ENCODE measurements at places on chromosomes 11 and 22. TPM values are rescaled to one million over a fixed set of nuclear protein-coding genes. Genes with fewer than 3 reads are reported as not detected.
A peak's percentile ranks its signal among the peaks of the same experiment; 100 is the strongest.

The SLC22A25 gene
- not detected for total RNA-seq

The MYO18B gene
- 5.9 TPM for total RNA-seq

DNA sequence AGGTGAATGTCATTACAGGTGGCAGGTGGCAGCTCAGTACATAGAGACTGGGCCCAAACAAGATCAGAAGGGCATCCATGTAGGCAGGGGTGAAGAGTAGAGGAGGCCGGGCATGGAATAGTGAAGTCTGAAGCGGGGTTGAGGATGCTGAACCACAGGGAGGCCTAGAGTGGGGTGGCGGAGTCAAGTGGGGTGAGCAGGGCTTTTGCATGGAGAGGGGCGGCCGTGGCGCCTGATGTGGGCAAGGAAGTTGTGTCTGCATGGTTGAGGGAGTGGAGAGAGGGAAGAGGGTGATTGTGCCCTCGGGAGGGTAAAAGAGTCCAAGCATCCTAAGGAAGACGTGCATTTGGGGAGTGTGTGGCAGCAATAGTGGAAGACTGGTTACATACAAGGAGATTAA lies 14.4 kb downstream of the DDB2 start:
- no peak for DNase-seq

DNA sequence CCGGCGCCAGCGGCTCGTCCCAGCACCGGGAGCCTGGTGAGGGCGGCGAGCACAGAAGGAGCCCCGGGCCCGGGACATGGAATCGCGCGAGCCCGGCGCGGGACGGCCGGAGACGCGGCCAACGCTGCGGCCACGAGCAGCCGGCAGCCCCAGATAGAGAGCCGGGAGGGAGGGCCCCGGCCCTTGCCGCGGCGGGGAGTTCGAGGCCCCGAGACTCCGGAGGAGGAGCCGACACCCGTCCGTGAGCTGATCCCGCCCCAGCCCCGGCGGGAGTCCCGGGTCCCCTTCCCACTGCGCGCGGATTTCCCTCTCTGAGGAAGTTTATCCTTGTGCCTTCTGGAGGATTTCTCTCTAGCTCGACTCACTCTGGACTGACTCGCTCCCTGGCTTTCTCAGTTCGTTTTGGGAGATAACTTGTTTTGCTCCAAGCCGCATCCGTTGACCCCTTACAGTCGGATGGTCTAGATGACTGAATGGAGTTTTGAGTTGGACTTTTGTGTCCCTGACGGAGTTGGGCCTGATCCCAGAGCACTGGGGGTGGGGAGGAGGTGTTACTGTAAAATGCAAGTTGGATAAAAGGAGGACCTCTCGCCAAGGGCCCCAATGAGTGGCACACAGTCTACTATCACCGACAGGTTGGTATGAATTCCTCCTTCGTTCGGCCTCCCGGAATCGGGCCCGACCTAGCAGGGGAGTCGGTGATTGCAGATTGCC lies 585 bp downstream of the ARHGEF12 start:
- peak; percentile 45 for DNase-seq

DNA sequence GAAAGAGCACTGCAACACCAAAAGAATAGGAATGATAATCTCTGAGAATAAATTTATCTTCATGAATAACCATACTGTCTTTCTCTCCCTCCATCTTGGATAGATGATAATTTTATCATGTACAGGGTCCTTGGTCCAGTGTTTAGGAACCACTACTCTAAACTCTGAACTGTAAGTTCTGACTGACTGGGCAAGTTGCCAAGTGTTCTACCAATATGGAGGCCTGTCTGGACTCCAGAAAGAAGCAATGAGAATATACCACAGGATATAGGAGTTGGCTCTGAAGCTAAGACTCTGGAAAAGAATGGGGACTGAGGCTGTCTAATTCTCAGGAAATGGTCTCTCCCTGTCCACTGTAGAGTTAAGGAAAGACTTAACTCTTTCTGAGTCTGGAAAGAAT lies 1.5 kb downstream of the FHIP1B start:
- no peak for DNase-seq

- no peak for DNase-seq
These were observed 23.5 kb upstream of the CRYBB3 start for GRCh38 chr22:25176175-25176574.

DNA sequence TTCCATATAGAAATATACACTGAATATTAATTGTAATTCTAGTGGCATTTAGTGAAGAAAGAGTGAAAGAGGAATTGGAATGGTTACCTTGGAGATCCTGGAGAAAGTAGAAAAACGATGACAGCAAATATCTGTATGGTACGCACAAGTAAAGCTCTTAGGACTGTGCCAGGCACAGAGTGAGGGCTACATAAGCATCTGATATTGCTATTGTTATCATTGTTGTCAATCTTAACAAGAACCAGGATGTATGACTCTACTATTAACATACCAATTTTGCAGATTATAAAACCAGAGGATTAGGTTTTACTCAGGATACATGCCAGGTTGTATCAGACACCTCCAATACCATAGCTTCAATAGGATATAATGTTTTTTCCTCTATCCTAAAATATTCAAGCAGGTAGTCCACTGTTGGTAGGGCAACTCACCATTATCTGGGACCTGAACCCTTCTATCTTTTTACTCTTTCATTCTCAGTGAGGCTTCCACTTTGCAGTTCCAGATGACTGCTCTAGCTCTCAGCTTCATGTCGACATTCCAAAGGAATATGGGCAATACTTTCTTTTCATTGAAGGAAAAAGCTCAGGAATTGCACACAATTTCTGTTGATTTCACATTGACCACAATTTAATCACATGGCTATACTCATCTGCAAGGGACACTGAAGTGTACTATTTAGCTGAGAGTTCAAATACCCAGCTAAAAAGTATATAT lies 73.2 kb downstream of the RAB38 start:
- no peak for DNase-seq

DNA sequence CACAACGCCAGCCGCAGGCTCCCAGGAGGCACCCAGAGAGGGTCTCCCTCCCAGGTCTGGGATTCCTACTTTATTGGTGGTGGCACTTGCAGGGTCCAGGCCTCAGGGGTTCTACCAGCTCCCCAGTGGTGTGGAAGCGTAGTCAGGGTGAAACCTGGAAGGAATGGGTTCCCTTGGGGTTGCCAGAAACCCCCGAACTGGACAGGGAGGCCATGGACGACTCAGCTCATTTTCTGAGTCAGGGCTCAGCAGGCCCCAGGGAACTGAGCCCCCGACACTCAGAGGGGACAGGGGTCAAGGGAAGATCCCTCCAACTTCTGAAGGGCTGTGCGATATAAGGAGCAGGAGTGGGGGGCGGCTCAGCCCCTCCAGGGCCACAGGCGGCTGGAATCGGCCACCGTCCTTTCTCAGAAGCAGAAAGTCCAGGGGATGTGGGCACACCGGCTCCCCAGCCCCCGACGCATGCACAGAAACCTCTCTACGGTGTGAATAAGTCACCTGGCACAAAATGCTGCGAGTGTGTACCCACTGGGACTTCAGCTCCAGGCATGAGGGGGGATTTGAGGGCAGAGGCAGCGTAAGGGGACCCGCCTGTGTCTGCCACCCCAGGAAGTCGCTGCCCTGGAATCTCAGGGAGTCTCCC lies 25.1 kb downstream of the MRGPRG start:
- DNase-seq, result no peak

GRCh38 chr11:76801225-76801624 lies 18.1 kb downstream of the TSKU start:
- no peak for DNase-seq

GRCh38 chr22:38239101-38239761 lies 33.6 kb downstream of the TMEM184B start:
- DNase-seq, result no peak

DNA sequence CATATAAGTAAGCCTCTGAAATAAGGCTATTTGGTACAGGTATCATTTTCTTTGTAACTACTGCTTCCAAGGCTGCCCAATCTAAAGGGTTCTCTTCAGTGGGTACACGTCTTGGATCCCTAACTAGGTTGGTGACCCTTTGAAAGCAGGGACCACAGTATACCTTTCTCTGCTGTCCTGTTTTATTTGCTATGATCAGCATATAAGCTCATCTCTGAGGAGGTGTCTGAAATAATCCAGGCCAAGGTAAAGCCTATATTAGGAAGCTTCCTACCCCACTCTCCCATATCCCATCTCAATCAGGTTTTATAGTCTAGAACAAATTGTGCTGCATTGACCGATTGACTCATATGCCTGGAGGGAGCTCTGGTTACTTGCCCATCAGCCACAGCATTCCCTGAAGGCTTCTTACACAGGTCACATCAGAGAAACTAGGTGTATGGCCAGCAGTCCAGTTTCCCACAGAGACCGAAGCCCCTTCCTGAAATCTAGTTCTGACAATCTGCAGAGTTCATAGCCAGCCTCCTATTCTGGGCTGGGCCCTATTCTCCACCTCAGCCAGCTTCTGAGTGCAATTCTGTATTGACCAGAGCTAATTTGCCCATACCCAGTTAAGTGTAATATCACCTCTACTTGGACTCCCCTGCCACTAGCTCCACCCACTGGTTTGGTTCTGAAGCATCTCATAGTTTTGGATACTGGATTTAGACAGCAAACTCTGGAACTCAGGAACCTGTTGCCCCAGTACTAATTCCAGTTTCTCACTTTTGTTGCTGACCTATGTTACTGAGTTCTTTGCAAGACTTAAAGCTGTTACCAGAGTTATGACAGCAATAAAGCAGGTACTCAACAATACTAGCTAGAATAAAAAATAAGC lies 62.1 kb upstream of the ARHGAP20 start:
- no peak for DNase-seq

GRCh38 chr22:24191381-24191841 lies 10.1 kb downstream of the SUSD2 start:
- DNase-seq, result no peak

The PRG3 gene
- not detected for total RNA-seq

DNA sequence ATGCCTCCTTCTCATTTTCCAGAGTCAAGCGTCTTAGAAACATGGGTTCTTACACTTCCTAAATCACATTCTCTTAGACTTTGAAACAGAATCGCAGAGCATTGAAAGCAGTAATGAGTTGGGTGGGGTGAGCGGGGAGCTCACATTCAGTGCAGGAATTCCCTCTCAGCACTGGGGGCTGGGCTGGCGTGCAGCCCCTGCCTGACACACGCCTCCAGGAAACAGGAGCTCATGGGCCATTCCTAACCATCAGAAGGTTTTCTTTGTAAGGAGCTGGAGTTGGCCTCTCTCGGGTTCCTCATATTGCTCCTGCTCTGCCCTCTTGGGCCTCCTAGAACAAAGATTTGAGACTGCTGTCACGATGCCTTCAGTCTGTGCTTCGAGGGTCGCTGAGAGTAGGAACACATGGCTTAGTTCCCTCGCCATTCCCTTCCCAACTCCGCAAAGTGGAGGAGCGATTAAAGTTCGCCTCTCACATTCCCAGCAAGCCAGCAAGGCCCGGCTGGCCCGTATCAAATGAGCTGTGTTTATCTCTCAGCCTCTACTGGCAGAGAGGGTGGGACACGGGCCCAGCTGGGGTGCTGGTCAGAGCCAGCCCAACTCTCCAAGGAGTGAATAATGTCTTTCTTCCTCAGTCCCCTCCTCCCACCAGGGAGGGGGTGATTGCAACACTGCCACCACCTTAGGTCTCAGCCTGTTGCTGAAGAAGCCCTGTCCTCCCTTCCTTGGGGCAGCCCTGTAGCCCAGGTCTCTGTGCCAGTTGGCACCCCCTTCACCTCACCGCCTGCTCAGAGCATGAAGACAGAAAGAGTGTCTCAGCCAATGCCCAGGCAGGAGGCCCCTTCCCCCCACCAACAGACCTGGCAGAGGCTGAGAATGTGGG lies 10.4 kb downstream of the CHRDL2 start:
- DNase-seq, result no peak

- DNase-seq, result no peak
These were observed 86.1 kb upstream of the SPON1 start for GRCh38 chr11:13876423-13876822.

GRCh38 chr22:22087854-22088657 lies 105.5 kb upstream of the TOP3B start:
- DNase-seq, result no peak

GRCh38 chr22:41085842-41086241 lies 6.5 kb upstream of the EP300 start:
- DNase-seq, result no peak

DNA sequence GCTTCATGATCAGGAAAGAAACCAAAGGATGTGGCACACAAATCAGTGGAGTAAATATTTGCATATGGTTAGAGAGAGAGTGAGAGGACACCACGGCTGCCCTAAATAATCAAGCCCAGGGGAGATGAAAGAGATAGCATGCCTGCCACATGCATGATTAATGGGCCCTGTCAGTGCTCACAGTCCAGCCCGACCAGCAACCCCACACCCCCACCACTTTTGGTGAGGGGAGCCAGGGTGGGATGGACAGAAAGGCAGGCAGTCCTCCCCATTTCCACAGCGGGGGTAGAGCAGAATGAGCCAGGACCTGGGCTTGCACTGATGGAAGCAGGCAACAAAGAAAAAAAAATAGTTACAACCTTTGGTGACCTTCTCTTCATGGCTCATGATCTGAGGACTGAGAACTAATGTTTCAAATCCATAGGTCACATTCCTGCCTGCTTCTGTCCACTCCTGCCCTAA lies 545.0 kb downstream of the ETS1 start:
- no peak for DNase-seq

GRCh38 chr11:70016666-70017367 lies 61.3 kb upstream of the ANO1 start:
- DNase-seq, result no peak

DNA sequence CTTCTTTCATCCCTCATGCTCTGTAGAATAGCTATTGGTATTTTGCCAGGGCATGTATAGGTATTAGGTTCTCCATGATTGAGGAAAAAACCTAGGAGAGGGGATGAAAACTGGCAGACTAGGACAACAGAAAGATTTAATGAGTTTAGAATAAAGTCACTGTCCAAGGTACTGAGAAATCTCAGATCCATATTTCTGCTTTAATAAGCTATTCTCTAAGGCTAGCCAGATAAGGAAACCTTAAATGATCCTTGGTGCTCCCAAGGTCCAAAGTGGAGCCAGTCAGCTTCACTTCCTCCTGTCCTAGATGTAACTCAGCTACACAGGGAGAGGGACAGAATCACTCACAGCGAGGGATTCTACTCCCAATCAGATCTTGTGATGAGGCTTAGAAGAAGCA lies 13.7 kb upstream of the CSNK2A3 start:
- no peak for DNase-seq

GRCh38 chr22:46077669-46078099 lies 72.6 kb upstream of the PPARA start:
- DNase-seq, result no peak

The H19 gene
- total RNA-seq, result 0.64 TPM

GRCh38 chr11:14826600-14826999 lies 65.4 kb downstream of the CYP2R1 start:
- no peak for DNase-seq

GRCh38 chr11:72245263-72245816 lies 1.4 kb upstream of the PHOX2A start:
- no peak for DNase-seq

Measured in activated naive CD4-positive, alpha-beta T cell treated with anti-CD3 and anti-CD28 coated beads, Interleukin-2, amount 50 U/mL, for 72 hours (primary cell).